ENCODE measurements at places on chromosomes 4 and X.

GRCh38 chr4:137956256-137956655, 285.9 kb downstream of the SLC7A11 start:
- no peak for DNase-seq

DNA sequence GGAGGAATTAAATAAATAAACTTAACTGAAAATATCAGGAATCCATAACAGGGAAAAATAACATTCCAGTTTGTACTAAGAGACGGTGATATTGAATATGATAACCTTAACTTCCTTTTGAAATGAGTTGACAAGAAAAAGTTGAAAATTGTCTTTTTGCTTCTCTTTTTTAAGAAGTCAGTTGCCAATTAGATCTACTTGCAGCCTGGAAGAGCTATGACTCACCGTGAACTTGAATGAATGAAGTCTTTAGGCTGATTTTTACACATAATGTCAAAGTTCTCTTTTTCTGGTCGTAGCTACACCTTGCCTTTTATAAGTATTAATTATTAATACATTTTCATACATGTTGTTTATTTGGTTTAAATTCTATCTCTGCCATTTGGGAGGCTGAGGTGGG, 94.4 kb upstream of the HPGD start:
- DNase-seq: no peak

DNA sequence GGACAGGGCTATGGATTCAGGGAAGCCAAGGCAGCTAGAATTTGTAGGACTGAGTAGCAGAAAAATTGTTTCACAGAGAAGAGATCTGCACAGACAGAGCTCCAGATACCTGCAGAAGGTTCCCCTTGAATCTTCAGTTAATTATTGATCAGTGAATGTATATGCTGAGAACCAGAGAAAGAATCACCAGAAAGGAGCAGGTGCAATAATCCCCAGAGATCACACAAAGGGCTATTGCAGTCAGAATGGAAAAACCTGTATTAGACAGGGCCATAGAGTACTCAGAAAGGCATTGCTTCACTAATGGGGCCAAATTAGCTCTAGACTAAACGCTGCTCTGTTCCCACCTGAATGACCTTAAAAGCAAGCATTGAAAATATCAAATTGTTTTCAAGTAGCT, 35.5 kb upstream of the SMAD1 start:
- DNase-seq: no peak

GRCh38 chr4:174118171-174118570, 165.3 kb downstream of the FBXO8 start:
- DNase-seq: no peak

DNA sequence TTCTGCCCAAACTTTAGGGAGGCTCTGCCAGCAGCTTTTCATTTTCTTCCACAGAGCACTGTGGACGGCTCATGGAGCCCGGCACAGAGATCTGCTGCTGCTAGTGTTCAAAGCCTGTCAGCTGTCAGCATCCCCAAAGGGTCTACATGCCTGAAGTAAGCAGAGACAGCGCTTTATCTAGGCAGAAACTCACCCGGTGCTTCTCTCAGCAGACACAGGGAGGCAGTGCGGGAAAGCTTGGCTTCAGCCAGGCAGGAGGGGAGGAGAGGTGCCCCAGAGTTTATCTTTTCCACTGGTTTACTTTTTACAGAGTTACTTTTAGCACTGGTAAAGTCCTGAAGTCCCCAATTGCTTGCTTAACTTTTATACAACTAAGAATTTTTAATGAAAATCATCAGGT, 339.3 kb downstream of the NKX6-1 start:
- no peak for DNase-seq

- no peak for DNase-seq
These were observed 7.5 kb downstream of the DAPP1 start for GRCh38 chr4:99824070-99824599.

Measured in activated CD4-positive, alpha-beta T cell treated with anti-CD3 and anti-CD28 coated beads, Interleukin-2, Interleukin-4, amounts not matched to agents 100 ng/mL and 50 ng/mL, durations not matched to agents 16 hours and 8 hours (primary cell).